ENCODE measurements at places on chromosomes 2 and 18.

GRCh38 chr2:117961201-117961600, 52.7 kb downstream of the CCDC93 start:
- DNase-seq: no peak

- DNase-seq: no peak
Measured at GRCh38 chr2:212005085-212005671, 533.4 kb downstream of the ERBB4 start.

DNA sequence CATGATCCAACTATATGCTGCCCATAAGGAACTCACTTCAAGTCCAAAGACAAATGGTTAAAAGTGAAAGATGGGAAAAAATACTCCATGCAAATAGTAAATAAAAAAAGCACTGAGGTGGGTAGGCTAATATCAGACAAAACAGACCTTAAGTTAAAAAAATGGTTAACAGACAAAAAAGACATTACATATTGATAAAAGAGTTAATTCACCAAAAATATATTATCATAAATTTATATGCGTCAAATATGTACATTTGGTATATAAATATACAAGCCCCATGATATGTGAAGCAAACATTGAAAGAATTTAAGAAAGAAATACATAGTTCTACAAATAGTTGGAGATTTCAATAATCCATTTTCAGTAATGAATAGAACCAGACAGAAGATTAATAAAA, 31.0 kb downstream of the ROCK1 start:
- DNase-seq: no peak

- DNase-seq: no peak
Measured at GRCh38 chr2:49686291-49686690, 532.0 kb upstream of the FSHR start.

DNA sequence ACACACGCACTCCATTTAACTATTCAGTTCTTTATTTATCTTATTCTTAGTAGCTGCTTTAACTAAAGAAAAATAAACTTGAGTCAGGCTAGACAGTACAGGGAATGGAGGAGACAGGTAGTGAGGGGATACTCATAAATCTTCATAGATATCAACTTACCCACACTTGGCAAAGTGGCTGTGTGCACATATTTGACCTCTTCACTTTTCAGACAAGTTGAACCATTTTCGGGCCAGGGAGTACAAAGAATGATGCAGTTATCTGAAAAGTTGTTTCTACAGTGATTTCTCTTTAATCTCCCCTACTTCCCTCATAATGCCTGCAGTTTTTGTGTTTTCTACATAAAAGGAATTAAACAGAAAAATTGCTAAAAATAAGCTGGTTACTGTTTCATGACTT, 307.5 kb downstream of the GULP1 start:
- DNase-seq: peak; percentile 4

DNA sequence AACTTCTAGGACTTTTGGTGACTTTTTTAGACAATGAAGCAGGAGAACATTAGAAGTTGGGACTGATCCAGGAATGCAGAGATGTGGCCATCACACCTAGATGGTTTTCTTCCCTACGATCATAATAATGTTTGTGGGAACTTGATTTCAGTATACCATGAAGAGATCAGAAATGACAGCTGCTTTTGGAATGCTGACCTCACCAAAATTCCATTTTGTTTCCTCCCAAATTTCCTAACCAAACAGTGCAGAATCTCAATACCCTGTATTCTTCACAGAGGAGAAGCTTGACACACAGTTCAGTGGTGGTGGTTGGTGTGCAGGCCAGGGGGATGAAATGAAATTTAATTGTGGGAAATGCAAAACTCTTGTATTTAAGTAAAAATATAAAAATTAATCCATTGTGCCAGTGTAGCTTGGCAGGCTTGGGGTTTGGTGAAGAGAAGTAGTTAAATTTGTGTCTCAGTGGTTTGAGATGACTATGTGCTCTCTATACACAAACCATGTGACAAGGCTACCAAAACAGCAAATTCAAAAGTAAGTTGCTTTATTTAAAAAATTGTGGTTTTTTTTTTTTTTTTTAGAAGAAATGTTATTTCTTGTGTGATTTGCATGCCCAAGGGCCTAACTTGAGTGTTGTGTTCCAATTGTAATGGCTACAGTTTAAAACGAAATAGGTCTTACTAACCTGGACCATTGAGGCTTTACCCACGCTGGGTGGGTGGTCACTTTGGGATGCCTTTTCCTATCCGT, 252.4 kb downstream of the LPIN1 start:
- DNase-seq: no peak

GRCh38 chr2:238938401-238939055, 90.6 kb downstream of the TWIST2 start:
- DNase-seq: no peak

GRCh38 chr18:35474884-35475283, 22.9 kb downstream of the INO80C start:
- no peak for DNase-seq

DNA sequence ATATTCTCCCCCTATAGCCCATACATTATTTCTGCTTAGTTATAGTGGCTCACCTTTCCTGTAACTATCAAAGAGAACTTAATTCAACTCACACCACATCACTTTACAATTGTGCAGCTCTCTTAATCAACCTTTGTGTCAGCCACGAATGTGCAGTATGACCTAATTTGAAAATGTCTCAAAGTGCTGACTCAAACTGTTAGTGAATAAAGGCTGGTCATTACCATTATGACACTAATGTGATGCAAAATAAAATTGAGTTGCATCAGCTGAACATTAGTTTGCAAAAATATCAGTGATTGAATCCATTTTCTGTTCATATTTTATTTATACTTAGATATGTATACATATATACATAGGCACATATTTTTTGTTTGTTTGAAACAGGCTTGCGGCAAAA, 251.8 kb downstream of the MEIS1 start:
- no peak for DNase-seq

- DNase-seq: no peak
Measured at GRCh38 chr2:11236335-11236734, 81.1 kb downstream of the SLC66A3 start.

DNA sequence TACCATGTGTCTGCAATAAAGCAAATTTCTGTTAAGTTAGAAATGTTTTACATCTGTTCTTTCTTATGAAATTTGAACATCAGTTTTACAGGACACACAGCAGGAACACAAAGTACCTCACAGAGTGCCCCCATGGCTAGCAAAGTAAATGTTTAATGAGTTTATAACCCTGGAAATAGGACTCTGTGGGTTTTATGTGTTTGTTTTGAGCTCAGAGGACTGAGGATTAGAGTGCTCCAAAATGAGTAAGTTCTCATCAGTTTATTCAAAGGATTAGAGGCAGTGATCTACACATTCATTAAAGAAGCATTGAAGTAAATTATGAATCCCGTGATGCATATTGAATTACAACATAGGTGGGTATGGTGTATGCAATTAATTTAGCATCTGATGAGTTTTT, 281.8 kb downstream of the GULP1 start:
- DNase-seq: no peak

GRCh38 chr2:150145299-150145692, 342.2 kb downstream of the RND3 start:
- DNase-seq: no peak

- DNase-seq: no peak
Measured at GRCh38 chr2:241741016-241741415, 6.6 kb downstream of the D2HGDH start.

DNA sequence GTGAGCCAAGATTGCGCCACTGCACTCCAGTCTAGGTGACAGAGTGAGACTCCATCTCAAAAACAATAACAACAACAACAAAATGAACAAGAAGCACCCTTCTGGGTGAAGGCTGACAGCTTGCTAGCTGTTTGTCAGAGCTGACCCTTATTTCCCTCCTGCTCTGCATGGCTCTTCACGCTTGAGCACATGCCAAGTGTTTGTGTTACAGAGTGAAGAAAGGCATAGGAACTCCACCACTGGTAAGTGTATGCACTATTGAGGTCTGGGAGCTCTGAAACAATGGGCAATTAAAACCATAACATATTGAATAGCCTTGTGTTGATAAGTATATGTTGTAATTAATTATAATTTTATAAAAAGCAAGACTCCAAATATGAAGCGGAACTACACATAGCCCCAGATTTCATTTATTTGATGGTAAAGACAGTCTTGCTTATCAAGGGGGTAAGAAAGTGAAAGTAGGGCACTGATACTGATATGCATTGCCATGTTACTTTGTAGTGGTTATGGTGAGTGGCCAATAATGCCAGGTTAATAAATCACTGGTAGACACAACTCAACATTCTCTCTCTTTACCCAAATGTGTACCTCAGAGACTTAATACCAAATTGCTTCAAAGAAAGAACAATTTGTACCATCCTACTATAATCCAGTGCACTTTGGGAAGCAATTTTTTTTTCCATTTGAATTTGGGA, 163.4 kb downstream of the VWC2L start:
- no peak for DNase-seq

DNA sequence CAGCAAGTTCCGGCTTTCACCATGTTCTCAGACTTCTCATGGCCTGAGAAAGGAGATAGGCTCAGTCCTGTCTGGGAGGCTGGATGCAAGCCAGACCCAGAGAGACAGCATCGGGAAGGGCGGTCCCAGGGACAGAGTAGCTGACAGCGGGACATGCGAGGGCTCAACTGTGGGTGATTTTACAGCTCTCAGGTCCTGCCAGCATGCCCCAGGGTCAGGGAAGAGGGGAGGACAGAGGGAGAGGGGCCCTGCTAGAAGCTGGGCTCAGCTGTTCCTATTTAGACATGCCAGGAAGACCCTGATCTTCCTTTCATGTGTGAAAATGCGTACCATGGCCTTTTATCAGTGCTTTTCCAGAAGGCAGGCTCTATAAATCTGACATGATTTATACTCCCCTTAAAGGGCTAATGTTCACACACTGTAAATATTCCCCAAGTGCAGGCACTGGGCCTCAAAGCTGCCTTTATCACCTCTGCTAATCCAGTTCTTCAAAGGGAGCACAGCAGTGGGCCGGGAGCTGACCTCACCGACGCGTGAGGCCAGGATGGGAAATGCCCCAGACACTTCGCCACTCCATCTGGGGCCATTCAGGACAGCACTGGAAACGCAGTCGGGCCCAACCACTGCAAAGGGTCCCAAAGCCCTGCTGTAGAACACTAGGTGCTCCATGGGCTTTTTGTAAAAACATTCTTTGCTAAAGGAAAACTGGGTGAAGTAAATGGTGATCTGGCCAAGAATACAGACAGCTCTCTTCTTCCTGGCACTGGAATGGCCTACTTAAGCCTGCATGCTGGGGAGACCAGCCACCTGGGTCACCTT, 96.1 kb upstream of the LMAN1 start:
- DNase-seq: no peak

- DNase-seq: no peak
Measured at GRCh38 chr2:40343902-40344301, 108.0 kb downstream of the SLC8A1 start.

- no peak for DNase-seq
Measured at GRCh38 chr2:227627769-227628168, 10.5 kb downstream of the SCYGR4 start.

- DNase-seq: no peak
Measured at GRCh38 chr18:26362021-26362420, 135.8 kb downstream of the TAF4B start.

GRCh38 chr2:20629581-20630171, 21.2 kb downstream of the HS1BP3 start:
- no peak for DNase-seq

DNA sequence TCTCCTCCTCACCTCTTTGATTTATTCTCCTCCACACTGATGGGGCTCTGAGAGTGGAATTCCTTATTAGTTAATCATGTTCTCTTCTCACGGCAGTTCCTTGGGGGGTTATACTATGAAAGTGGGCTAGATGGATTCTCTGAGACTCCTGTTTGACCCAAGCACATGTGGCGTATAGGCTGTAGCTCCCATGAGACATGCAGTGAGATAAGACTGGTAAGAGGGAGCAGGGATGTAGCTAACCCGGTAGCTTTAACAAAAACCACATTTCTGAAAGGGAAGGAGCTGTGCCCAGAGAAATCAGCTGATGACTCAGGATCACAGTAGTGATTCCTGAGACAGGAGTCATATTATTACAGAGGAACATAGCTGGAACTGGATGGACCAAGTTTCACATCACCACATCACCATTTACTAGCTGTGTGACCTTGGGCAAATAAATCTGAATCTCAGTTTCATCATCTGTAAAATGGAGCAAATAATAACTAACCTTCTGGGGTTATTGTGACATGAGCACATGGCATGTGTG, 82.9 kb downstream of the CRIM1 start:
- DNase-seq: no peak

- no peak for DNase-seq
Measured at GRCh38 chr18:8431036-8431435, 178.2 kb upstream of the RAB12 start.

GRCh38 chr2:36783246-36783645, 86.7 kb downstream of the VIT start:
- DNase-seq: no peak

- DNase-seq: no peak
Measured at GRCh38 chr18:76406791-76407190, 88.3 kb downstream of the ZNF516 start.

DNA sequence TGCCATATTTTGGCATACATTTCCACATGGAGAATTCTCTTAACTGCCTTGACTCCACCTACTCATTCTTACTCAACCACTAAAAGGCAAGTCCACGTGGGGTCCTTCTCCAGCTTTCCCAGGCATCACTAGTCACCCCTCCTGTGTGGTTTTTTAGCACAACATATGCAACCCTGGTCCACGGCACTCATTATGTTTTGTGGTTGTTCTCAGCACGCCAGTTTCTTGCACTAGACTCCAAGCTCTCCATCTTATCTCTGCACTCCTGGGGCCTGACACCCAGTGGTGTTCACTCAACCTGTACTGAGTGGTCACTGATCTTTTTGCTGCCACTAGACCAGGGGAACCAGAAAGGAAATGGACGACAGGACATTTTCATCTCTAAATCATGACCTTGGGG, 18.0 kb downstream of the MARCHF4 start:
- no peak for DNase-seq

GRCh38 chr2:179861416-179862067, at the start of gene ZNF385B:
Gene ZNF385B (minus strand): TSS chr2:179861612.
- no peak for DNase-seq

DNA sequence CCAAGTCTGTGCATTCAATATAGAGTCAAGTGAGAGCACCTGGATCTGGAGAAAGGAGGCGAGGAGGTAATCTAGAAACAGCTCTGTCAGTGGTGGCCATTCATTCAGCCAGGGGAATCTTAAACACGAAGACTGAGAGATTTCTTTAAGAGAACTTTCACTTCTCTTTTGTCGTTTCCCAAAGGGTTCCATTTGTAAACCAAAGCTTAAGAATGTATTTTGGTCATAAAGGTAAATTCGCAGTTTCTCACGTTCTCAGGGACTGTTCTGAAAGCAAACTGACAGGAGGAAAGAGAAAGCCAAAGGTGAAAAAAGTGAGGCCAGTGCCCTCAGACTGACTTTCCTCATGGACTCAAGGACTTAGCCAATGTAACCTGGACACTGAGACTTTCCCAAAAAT, 513.5 kb downstream of the CMPK2 start:
- DNase-seq: no peak

DNA sequence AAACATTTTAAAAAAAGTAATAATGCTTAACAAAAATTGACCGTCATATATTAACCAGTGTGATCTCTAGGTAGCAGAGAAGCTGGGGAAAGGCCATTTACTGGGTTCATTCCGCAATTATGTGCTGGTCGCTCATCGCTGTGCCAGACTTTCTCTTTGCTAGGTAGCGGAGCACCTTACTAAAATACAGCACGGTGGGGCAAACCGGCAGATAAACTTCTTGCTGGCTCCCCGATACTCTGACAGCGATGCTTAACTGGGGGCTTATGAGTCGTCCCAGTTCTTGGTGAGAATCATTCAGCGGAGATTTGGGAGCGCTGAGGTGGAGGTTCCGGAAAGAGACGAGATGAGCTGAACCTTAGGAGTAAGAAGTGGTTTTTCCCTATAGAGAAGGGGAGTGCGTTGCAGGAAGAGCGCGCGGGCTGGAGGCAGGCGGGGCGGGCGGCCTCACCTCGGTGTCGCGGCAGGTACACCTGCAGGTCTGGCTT, 605 bp downstream of the C2orf68 start:
- DNase-seq: no peak

Measured in left renal pelvis (tissue), 4 donors.